ENCODE measurements at places on chromosomes 5 and 9.

- no peak for DNase-seq
Observed at GRCh38 chr5:100026606-100027005, 508.6 kb upstream of the FAM174A start.

DNA sequence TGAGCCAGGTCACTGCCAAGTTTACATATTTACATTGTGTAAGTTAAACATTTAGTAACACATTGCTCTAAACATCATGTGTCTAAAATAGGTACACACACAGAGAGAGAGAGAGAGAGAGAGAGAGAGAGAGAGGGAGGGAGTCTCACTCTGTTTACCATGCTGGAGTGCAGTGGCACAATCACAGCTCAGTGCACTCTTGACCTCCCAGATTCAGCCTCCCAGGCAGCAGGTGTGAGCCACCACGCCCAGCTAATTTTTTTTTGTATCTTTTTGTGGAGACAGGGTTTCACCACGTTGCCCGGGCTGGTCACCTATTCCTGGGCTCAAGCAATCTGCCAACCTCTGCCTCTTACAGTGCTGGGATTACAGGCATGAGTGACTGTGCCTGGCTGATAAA, 1045.3 kb downstream of the TLE1 start:
- DNase-seq = no peak

- no peak for DNase-seq
Observed at GRCh38 chr5:149559706-149560105, 8.5 kb upstream of the CSNK1A1 start.

GRCh38 chr5:14675865-14676300, 11.4 kb downstream of the OTULIN start:
- DNase-seq = no peak

DNA sequence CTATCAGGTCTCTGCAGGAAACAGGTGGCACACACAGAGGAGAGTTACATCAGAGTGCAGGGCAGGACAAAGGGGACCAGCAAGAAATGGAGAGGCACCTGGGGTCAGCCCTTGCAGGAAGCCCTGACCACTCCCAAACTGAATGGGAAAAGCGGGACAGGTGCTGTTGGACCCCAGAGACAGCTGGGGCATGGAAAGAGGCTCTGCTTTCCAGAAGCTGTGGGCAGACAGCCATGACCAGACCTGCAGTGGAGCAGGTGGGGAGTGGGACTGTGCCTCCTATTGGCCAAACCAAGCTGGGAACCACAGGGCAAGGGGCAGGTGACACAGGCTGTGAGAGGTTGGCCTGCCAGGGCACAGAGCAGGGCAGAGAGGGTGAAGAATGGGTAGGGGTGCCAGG, 125.8 kb downstream of the BOD1 start:
- DNase-seq = no peak

DNA sequence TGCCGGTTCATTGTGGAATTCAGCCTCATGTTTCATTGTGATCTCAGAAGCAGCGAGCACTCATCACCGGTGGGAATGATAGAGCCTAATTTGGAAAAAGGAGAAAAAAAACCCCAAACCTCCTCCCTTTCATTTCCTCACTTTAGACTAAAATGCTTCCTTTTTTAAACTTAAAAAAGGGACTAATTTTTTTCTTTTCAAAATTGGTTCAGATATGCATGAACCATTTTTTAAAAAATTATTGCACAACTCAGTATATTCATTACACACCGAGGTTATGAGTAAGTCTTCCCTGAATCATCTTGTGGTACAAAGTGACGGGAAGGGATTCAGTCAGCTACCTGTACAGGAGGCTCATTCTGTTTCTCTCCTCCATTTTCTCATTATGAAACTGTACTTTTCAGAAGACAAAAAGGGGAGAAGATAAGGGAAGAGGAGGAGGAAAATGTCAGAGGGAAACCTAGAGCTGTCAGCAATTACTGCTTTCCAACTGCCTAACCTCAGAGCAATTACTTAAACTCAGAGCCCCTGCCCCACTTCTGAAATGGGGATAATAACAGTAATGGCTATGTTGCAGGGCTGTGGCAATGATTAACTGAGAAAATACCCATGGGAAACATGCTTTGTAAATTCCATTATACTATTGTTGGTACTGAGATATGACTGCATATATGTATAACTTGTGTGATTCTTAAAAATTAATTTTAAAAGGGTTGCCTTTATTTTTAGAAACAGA, 24.0 kb downstream of the GALNT10 start:
- DNase-seq = no peak

DNA sequence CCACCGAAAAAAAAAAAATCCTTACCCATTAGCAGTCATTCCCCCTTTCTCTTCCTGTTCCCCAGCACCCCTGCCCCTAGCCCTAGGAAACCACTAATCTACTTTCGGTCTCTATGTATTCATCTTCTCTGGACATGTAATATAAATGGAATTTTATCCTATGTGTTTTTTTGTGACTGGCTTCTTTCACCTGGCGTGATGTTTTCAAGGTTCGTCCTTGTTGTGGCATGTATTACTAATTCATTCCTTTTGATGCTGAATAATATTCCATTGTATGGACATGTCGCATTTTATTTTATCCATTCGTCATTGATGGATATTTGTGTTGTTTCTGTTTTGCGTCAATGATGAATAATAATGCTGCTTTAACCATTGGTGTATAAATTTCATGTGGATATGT, 42.8 kb upstream of the SH3GL2 start:
- DNase-seq = no peak

DNA sequence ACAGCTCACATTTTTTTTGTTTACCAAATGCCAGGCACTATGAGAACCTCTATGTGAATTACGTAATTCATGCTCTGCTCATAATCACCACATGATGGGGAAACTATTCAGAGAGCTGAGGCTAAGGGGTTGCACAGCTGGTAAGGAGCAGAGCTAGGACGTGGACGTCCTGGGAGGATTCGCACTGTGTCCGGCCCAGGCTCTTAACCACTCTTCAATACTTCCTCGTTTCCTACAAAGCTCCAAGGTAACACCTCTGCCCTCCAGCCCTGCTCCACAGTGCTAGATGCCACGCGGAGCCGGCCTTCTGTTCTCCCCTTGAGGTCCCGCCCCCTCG, 8.7 kb downstream of the PHF19 start:
- DNase-seq = no peak
